ENCODE measurements at places on chromosomes 5 and 9. TPM values are rescaled to one million over a fixed set of nuclear protein-coding genes. Genes with fewer than 3 reads are reported as not detected.

GRCh38 chr5:90767710-90768109, 209.1 kb downstream of the ADGRV1 start:
- no peak for DNase-seq

- no peak for DNase-seq
These were observed 35.2 kb downstream of the SH3PXD2B start for GRCh38 chr5:172418862-172419814.

DNA sequence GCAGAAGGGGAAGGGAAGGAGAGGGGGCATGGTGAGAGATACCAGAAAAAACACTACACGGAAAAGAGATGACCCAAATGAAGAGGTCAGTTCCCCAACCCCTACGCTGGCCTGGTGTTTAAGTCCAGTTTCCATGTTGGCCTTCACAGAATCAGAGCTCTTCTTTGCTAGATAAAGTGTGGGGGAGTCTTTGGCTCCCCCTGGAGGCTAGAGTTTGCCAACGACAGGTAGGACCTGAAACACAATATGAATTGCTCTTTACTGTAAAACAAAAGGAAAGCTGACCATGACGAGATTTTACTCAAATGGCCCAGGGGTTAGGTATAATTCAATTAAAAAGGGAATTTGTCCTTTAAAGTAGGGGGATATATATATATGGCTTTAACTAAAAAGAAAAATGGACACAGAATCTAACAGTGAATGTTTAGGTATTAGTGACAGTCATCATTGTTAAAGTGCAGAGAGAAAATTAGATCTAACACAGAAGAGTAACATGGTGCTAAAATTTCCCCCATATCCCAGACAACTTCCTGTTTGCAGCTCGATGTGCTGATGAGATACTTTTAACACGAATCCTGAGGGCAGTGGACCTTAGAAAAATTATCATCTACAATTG, 92.0 kb downstream of the SV2C start:
- DNase-seq = peak; percentile 41

GRCh38 chr5:147559749-147560148, 49.9 kb upstream of the DPYSL3 start:
- no peak for DNase-seq

The AQP7 gene
- total RNA-seq = 0.81 TPM

DNA sequence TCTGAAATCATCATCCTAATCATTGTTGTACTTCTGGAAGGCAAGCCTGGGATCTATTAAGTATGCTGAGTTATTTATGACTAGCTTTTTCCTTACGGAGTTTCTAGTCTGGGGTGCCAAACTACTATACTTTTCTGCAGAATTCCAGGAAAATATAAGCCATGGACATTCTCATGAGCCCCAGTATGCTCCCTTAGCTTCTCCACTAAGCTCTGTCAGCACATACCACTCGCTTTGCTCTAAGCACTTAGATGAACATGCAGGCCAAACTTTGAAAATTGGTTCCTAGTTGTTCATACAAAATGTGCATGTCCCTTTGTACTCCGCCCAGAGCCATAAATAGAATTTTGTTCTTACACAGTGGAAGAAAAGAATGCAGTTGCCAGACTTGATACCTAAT, 284.6 kb downstream of the ARRDC3 start:
- DNase-seq = no peak

DNA sequence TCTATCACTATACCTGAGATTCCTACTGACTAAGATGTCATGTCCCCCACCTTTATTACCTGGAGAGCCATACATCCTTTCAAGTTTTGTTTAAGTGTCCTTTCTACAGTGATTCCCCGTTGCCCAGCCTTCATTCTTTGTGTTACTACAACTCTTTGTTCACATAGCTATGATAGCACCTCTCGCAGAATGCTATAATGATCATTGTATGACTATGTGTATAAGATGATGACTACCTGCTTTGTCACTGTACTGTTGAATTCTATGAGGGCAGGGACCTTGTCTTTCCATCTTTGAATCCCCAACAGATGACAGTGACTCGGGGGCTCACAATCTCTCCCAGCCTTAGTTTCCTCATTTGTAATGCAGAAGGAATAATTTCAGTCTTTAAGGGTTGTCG, 361.2 kb downstream of the NPR3 start:
- no peak for DNase-seq

The PLPP7 gene
- not detected for total RNA-seq

DNA sequence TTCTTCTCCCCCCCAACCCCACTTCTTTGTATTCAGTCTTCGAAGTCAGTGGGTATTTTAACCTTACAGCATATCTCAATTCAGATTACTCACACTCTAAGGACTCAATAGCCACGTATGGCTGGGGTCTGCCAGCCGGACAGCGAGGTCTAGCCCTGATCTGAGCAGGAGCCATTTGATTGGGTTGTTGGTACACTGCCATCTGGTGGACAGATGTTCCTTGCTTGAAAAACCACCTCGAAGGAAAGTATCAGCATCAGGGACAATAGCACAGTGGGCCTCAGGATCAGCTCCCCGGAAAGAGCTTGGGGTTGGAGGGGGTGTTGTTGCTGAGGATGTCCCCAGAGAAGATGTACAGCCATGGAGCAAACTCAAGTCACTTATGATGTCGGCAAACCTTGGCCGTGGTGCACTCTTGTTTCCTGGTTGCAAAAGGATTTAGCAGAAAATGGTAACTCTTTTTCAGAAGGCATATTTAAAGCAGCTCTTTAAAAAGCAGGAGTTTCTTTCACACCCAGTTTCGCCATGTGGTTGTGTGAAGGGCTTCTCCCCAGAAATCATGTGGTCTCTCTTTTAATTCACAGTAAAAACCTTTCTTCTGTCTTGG, 31.7 kb upstream of the KCNMB1 start:
- peak; percentile 53 for DNase-seq

GRCh38 chr9:72648324-72649126, 127.1 kb downstream of the TMC1 start:
- DNase-seq = no peak

DNA sequence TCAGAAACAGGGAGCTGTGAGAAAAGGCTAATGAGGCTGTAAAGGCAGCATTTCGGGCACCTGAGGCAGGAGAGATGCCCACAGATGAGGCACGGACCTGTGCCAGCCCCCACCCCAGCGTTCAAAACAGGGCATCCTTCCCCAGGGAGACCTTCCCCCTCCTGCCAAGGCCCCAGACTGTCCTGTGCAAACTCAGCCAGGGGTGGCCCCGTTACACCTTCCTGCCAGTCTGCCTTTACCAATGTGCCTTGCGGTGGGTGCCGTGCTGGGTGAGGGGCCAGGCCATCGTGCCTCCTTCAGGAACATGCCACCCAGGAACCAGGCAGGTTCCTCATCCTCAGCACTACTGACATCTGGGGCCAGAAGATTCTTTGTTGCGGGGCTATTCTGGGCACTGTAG, 53.9 kb downstream of the AK8 start:
- no peak for DNase-seq

GRCh38 chr5:170297589-170298462, at the start of gene LCP2:
TSS of gene LCP2 (minus strand) at chr5:170297777. CDS start at chr5:170297611, 166 bp downstream.
- peak; percentile 61 for DNase-seq

GRCh38 chr9:96152550-96152949, 149.4 kb downstream of the HSD17B3 start:
- no peak for DNase-seq

- DNase-seq = no peak
These were observed 174.4 kb upstream of the MSX2 start for GRCh38 chr5:174550026-174550425.

DNA sequence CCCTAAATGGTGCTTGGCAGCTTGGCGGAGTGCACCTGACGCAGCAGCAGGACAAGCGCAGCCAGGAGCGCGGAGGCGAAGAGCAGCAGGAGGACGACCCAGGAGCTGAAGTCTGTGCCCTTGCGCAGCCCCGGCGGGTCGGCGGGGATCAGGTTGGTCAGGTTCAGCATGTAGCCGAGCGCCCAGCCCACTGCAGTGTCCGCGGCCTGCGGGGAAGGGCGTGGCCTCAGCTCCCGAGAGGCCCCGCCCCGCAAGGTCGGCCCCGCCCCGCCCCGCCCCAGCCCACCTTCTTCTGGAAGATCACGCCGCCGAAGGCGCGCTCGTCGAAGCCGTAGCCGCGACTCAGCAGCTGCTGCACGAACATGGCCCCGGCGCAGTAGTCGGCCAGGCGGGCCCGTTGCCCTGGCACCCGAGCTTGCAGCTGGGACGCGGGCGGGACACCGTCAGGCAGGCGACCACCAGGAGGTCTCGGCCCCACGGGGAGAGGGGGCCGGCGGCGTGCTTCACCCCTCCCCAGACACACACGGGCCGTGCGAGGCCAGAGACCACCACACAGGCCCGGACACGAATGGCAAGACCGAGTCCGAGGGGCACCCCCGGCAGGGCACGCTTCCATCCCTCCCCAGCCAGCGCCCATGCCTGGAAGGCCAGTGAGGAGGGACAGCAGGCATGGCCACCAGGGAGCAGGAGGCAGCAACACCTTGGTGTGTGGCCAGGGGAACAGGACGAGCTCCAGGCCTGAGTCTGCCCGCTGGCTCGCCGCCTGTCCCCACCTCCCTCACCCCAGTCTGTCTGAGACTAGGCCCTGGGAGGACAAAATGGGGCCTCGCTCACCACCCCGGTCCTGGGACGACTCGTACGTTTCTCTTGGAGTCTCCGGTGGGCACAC, 2.9 kb upstream of the NPDC1 start:
- no peak for DNase-seq

- no peak for DNase-seq
These were observed 320.1 kb downstream of the ADGRV1 start for GRCh38 chr5:90878549-90879196.

The FRMPD1 gene
- not detected for total RNA-seq

DNA sequence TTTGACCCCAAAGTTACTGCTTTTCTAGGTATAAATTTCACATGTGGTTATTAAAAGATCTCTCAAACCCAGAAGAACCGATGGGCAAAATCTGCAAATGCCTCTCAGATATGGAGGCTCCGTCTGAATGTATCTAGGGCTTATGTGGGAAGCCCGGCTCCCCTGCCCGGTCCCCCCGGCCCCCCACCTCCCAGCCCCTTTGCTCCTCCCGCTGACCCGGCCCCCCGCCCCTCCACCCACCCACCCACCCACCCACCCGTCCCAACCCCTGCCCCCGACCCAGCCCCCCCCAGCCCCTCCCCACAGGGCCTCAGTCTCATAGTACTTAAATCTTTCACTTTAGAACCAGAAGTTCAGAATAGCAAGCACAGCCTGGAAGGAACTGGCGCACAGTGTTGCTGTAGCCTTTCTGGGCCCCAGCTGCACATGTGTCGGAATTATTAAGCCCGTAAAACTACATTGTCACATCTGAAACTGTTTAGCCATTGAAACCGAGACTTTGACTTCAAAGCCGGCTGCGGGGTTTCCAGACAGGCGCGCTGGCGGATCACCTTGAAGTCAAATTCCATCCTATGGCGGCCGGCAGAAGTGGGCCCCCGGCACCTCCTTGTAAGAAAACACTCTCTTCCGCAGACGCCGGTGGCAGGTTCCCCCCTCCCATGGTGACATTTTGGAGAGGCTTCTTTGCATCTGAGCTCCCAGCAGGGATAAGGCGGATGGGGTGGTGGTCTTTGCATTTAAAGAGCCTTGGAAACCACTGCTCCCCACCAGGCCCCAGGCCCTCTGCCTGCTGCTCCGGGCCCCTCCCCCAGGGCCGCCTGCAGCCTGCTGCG, 12.8 kb downstream of the NKD2 start:
- no peak for DNase-seq

DNA sequence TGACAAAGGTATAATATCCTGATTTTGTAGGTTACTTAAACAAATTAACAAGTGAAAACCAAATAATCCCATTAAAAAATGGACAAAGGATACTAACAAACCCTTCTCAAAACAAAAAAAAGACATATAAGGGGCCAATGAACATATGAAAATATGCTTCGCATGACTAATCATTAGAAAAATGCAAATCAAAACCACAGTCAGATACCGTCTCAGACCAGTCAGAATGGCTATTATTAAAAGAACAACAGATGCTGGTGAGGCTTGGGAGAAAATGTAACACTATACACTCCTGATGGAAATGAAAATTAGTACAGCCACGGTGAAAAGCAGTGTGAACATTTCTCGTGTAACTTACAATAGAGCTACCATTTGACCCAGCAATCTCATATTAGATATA, 1542.2 kb upstream of the CDH9 start:
- no peak for DNase-seq

GRCh38 chr5:170388818-170389549, at the start of gene KCNMB1:
TSS of gene KCNMB1 (minus strand) at chr5:170389367. CDS start at chr5:170385447, 3,920 bp downstream.
- DNase-seq = no peak

DNA sequence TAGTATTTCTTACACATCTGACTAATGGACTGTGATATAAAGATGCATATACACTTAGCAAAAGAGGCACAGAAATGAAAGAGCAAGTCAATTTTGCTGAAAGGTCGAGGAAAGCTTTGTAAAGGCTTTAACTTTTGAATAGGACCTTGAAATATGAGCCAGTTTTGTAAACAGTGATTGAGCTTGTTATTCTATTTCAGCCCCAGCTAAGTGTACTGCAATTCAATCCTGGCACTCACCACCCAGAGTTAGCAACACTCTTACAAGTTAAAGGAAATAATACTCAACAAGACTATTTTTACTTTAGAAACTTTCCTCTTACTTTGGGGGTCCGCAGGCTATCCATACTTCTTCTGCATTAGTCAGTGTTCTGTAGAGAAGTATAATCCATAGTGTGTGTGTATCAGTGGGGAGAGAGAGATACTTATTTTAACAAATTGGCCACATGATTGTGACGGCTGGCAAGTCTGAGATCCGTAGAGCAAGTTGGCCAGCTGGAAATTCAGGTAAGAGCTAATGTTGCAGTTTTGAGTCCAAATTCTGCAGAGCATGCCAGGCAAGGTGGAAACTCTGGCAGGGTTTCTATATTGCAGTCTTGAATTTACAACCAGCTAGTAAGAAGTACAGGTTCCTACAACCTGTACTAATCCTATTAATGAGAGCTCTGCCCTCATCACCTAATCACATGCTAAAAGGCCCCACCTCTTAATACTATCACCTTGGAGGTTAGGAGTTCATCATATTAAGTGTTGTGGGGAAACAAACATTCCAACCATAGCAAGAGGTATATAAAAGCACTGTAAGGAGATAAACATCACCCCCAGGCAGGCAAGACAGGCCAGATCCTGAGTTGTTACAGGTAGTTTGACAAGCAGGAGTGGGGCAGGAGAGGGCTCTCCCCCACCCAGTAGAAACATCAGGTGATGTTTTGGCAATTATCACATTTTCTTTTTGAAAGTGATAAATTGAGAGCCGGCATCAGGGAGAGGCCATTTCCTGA, 33.6 kb downstream of the IL7R start:
- DNase-seq = no peak

Measured in CD4-positive, alpha-beta memory T cell (primary cell).